Occipital lobe (tissue), 3 donors: ENCODE measurements at places on chromosomes 5 and 9. TPM values are rescaled to one million over a fixed set of nuclear protein-coding genes. Genes with fewer than 3 reads are reported as not detected.

The PNPLA7 gene
- 0.94 TPM for total RNA-seq

The RPL35 gene
- 686 TPM for total RNA-seq

The RGMB gene
- 51.9 TPM for total RNA-seq

The SPATA31D4 gene
- total RNA-seq = not detected

The TAF11L5 gene
- not detected for total RNA-seq
